ENCODE measurements at places on chromosomes 5 and 9.

DNA sequence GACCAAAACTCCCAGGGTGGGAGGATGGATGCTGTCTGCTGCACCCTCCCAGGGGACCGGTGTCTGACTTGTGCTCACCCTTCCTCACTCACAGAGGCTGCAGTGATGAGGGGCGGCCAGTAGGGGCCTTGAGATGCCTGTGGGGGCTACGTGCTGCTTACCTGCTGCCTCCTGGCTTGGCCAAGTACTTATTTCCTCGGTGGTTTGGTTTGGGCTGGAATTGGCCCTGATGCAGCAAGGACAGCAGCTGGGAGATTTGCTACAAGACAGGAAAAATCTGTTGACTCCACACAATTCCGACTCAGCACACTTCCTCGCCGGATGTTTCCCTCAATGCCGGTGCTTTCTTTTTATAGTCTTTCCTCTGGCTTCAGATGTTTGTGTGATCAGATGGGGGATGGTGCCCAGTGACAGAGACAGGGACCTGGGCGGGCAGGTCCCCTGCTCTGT, 6.6 kb downstream of the PCDH12 start:
- no peak for DNase-seq

DNA sequence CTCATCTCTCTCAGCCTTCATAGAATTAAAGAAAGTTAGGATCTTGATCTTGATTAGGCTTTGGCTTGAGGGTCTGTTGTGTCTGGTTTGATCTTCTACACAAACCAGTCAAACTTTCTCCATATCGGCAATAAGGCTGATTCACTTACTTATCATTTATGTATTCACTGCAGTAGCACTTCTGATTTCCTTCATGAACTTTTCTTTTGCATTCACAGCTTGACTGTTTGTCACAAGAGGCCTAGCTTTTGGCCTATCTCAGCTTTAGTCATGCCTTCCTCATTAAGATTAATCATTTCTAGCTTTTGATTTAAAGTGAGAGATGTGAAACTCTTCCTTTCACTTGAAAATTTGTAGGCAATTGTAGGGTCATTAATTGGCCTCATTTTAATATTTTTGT, 62.8 kb downstream of the SH3RF2 start:
- no peak for DNase-seq

- no peak for DNase-seq
These were observed 192.6 kb downstream of the ESM1 start for GRCh38 chr5:54792611-54793404.

DNA sequence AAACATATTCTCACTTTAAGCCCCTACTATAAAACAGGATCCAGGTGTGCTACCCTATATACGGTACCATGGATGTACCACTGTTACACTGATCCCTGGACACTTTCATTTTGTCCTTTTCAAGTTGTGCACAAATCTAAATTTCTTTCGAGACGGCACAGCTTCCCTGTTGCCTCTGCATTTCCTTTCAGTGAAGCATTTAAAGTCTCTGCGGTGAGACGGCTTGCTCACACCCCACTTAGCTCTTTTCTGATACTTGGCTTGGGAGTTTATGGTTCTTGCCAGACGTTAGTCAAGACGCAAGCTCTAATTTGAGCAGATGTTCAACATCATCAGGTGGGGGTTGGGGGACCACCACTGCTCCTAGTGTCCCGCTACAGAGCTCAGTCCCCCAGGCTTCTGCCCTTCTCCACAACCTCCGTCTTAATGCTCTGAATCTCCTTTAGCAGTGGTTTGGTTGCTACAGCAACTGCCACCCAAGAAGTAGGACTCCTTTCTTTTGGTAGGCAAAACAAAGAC, 15.8 kb downstream of the F2RL2 start:
- no peak for DNase-seq

DNA sequence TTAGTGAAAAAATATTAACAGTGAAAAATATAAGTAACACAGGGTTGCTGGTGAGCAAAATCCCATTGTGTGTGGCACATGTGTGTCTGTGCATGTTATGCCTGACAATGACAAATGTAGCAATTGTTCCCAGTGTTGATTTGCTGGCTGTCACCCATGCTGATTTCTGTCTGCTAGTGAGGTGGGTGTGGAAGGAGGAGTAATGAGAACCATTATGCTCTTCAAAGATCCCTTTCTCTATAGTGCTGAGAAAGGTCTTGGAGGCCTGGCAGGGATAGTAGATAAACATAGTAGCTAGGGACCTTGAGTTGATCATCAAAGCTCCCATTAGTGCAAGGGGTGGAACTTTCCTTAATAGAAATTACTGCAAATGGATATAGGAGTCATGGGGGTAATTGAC, 152.5 kb upstream of the CLINT1 start:
- DNase-seq: no peak

DNA sequence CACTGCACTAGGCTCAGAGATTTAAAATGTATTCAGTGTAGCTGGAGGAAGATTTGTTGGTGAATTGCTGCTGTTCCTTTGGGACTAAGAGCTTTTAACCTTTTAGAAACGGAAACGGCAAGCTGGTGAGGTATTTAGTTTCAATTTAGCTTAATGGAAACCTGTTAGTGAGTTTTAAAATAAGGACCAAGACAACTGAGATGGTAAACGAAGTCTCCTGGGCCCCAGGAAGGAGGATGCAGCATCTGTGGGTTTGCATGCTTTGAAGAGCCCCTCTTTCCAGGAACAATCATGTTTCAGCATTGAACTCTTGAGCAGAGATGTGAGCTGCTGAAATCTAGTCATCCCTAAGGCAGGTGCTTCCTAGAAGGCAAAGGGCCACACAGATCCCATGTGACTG, 16.5 kb downstream of the DNAI1 start:
- DNase-seq: no peak
